ENCODE measurements at places on chromosomes 1 and 21.

DNA sequence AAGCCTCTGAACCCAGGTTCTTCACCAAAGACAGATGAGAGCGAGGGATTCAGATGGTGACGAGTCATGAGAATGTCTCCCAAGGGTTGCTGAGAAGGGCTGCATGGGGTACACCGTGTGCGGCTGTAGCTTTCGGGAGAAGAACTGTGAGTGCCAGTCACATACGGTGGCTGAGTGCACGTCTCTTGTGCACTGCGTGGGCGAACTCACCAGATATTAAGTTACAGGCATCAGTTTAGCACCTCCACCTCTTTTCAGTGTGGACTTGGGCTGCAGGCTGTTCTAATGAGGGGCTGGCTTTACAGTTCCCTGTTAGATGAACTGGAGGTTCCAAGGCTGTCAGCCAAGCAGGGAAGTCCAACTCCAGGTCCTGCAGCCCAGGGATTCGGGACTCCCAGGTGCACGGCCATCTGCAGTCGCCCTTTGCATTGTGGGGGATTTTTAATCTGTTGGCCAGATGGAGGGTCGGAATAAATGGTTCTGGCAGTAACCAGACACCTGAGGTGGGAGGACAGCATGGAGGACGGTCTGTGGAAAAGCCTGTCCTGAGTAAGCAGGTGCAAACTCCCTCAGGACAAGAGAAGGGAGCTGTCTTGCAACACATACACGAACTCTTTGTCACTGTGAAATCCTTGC lies 26.5 kb upstream of the AVPR1B start:
- no peak for DNase-seq

DNA sequence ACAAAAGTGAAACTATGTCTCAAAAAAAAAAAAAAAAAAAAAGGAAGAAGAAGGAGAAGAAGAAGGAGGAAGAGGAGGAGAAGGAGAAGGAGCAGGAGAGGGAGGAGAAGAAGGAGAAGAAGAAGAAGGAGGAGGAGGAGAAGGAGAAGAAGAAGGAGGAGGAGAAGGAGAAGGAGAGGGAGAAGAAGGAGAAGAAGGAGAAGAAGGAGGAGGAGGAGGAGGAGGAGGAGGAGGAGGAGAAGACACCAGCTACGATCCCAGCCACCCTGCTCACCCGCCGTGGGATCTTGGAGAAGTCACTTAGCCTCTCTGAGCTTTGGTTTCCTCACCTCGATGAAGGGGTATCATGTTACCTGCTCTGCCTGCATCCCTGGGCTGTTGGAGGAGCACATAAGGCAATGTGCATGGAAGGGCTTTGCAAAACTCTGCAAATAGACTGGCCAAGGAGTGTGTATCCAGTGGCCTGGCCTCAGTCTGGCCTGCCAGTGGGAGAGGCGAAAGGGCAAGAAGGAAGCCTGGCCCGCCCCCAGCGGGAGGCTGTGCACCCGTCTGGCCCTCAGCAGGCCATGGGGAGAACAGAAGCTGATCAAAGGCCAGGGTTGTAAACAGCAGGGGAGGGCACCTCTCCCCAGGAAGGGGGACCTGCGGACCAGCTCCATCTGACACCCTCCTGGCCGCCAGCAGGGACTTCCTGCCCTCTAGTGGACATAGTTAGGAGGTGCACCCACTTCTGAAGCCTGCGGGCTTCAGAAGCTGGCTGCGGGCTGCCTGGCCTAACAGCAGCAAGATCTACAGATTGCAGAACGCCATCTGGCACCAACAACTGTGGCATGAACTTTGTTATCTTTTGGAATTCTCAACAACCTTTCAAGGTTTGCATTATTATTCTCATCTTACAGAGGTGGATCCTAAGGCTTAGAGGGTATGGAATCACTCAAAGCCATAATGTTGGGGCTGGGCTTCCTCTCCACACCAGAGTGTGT lies 19.2 kb upstream of the CDK18 start:
- peak; percentile 87 for DNase-seq

DNA sequence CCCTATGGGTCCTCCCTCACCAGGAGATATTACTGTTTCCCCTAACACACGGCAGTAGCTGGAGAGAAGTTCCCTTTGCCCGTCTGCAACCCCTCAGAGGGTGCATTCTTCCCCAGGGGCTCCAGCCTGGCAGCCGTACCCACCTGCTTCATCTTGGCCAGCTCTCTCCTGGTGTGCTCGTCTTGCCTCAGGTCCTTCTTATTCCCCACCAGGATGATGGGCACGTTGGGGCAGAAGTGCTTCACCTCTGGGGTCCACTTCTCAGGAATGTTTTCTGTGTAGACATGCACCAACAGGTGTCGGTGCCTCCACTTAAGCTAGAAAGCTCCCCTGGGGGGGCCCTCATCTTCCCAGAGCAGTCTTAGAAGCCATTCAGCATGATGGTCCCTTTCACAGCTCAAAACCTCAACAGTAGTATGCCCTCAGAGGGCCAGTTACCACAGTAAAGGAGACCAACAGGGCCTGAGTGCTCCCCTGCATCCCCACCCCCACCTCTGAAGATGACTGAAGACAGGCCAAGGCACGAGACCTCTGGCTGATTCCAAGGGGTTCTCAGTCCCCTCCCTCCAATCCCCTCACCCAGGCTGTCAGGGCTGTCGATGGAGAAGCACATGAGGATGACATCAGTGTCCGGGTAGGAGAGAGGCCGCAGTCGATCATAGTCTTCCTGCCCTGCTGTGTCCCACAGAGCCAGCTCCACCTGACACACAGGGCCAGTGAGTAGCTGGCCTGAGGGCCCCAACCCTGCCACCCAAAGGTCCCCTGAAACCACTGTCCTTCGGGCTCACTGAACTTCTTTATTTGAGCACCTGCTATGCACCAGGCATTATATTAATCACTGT lies 4.3 kb downstream of the RHOC start:
- no peak for DNase-seq

GRCh38 chr21:22892028-22892427 lies 1893.8 kb downstream of the NCAM2 start:
- DNase-seq, result no peak

- peak; percentile 69 for DNase-seq
Measured at GRCh38 chr1:167819849-167820683, 93.9 kb downstream of the ADCY10 start.

DNA sequence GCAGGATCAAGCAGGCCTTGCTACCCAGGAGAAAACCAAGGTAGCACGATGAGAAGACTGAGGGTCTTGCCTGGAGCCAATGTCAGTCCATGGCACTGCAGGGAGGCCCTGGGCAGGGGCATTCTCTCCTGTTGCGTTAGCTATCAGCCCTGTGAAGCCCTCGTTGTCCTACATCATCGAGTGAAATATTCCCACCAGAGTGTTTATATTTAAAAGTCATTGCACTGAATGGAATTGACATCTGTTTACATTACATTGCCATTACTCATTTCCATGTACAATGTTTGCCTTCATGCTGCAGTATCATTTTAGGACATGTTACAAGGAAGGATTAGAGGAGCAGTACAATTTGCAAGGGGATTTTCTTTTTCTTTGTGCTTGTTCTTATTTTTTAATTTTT lies 243.9 kb downstream of the KAZN start:
- no peak for DNase-seq

DNA sequence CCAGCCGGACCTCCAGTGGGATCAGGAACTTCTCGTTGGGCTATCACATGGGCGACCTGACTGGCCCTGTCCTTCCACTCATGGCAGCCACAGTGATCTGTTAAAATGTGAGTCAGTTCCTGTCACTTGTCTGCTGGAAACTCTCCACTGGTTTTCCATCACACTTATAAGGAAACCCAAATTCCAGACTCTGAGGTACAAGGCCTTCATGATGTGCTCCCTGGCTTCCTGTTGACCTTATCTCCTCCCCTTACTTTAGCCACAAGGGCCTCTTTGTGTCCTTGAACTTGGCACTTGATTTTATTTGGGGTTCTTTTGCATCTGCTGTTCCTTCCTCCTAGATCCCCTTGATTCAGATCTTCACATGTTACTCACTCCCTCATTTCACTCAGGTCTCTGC lies 96.8 kb downstream of the TENT5C start:
- no peak for DNase-seq

DNA sequence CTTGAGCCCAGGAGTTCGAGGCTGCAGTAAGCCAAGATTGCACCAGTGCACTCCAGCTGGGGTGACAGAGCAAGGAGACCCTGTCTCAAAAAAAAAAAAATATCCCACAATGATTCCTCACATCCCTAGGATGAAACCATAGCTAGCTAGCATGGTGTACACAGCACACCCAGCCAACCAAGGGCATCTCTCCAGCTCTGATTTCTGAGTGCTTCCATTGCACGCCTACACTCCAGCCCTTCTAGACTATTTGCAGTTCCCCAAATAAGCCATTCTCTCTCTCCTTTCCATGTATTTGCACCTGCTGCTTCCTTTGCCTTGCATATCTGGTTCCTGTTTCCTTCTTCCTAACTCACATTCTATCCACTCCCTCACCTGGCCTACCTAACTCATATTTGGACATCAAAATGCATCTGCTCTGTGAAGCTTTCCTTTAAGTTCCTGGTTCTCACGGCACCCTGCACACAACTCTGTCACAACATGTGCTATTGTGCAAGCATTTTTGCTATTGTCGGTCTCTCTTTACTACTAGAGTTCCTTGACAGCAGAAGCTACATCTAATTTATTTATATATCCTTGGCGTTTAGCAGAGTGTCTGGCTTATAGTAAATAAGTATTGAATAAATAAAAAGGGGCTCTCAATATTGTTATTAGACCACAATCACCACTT lies 2.4 kb upstream of the ELAPOR1 start:
- peak; percentile 46 for DNase-seq

- no peak for DNase-seq
Measured at GRCh38 chr1:174580801-174581200, 133.0 kb downstream of the GPR52 start.

DNA sequence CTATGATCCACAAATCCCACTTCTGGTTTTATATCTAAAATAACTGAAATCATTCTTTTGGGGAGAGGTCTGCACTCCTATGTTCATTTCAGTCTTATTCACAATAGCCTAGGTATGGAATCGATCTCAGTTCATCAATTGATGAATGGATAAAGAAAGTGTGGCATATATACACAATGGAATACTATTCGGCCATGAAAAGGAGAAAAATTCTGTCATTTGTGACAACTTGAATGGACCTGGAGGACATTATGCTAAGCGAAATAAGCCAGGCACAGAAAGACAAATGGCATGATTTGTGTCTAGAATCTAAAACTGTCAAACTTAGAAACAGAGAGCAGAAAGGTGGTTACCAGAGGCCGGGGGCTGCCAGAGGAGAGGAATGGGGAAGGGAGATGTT lies 5.4 kb upstream of the KRTAP10-8 start:
- no peak for DNase-seq

DNA sequence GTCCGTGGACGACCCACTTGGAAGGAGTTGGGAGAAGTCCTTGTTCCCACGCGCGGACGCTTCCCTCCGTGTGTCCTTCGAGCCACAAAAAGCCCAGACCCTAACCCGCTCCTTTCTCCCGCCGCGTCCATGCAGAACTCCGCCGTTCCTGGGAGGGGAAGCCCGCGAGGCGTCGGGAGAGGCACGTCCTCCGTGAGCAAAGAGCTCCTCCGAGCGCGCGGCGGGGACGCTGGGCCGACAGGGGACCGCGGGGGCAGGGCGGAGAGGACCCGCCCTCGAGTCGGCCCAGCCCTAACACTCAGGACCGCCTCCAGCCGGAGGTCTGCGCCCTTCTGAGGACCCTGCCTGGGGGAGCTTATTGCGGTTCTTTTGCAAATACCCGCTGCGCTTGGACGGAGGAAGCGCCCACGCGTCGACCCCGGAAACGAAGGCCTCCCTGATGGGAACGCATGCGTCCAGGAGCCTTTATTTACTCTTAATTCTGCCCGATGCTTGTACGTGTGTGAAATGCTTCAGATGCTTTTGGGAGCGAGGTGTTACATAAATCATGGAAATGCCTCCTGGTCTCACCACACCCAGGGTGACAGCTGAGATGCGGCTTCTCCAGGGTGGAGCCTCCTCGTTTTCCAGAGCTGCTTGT lies 32.4 kb downstream of the PRMT2 start:
- DNase-seq, result peak; percentile 42

DNA sequence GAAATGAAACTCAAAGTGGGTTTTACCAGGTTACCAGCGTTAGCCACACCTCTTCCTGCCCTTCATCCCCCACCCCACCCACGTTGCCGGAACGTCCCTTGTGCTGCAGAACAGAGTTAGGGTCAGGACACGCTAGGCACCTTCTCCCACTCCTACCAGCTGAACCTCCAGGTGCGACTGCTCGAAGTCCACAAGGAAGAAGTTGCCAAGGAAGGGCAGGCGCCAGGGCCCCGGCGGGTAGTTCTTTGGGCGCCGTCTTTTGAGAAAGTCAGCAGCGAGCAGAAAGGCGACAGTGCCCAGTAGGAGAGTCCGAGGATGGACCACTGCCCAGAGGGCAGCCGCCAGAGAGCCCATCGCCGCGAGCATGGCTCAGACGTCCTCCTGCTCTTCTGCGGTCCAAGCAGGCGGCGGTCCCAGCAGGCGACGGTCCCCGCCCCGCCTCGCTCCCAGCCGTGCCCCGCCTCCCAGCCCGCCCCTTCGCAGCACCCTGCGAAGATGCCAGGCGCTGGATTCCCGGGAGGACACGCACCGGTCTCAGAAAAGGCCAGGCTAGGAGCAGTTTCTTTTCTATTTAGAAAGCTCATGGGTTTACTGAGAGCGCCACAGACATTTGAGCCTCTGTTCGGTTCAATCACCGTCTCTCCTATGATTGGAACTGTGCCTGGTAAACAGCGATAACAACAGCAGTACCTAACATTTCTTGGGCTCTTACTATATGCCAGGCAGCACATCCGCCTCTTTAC lies at the start of gene CYP2J2:
CYP2J2 (minus strand) TSS at position 393 of the 743 bp plus-strand sequence; CDS start at position 366, 27 bp downstream.
- peak; percentile 55 for DNase-seq

DNA sequence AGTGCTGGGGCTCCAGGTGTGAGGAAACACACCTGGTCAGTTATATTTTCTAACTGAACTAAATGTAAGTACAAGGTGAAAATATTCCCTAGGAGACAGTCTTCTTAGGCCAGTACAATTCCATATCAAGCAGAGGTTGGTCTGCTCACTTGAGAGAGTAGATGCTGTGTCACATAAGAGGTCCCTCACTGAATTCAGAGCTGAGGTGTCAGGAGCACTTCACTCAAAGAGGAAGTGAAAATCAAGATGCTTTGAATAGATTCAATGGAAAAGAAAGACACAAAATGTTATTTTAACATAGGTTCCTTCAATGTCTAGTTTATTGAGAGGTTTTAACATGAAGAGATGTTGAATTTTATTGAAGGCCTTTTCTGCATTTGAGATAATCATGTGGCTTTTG lies 4.3 kb upstream of the FCRL3 start:
- no peak for DNase-seq

GRCh38 chr21:36916718-36917117 lies 49.8 kb downstream of the HLCS start:
- DNase-seq, result no peak

Measured in hematopoietic multipotent progenitor cell treated with erythropoietin and hydrocortisone succinate and interleukin-3 and kit ligand, for 4 days (in vitro differentiated cells).